Activated T-helper 1 cell treated with anti-CD3 and anti-CD28 coated beads, Interleukin-2, amount 50 U/mL, for 16 hours (primary cell): ENCODE measurements at places on chromosomes 12 and 14.

DNA sequence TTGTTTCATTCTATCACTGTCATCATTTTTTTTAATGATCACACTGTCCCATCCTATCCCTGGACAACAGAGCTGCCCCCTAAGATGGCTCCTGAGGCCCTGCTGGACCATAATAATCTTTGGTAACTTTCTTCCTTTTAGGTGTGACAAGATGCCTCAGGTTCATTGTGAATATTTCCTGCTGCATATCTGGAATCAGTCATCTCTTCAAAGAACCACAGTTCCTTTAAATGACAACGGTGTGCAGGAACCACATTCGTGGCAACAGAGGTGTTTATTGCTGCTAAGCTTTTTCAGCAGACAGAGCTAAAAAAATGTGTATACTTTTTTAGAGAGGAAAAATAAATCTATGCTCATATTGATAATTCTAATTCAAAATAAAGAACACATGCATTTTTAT is 312.9 kb downstream of the MED13L start:
- no peak for DNase-seq

GRCh38 chr12:662566-663292 is 516 bp downstream of the NINJ2 start:
- no peak for DNase-seq

- DNase-seq: no peak
These were observed 201.0 kb upstream of the AMIGO2 start for GRCh38 chr12:47280543-47281300.

- DNase-seq: no peak
These were observed 6.7 kb upstream of the KRT75 start for GRCh38 chr12:52440821-52441319.

DNA sequence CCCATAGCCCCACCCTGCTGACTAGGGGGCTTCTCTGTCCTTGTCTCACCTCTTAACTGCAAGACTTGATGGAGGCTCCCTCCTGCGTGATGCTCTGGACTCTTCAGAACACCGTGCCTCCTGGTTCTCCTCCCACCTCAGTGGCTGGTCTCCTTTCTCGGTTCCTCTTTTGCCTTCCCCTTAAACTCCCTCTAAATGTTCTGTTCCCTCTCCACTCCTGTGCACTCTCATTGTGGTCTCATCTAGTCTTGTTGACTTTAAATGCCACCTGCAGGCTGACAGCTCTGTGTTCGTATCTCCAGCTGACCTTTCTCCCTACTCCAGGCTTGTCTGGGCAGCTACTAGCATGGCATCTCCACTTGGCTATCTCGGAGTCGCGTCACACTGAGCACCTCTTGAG is 28.3 kb downstream of the DYNC1H1 start:
- no peak for DNase-seq

DNA sequence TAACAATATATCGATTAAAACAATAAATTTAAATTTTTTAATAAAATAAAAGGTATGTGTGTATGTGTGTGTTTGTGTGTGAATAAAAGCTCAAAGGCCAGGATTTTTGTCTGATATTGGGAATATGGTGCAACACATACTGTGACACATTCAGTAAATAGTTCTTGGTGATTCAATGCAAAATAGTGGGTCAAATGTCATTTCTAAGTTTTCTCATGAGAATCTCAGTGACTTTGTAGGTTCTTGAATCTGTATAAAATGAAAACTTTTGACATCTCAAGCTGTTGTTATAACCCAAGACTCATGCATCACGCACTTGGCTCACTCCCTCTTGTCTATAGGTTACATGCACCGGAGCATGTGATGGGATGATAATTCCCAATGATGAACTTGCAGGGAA is 16.2 kb upstream of the MED6 start:
- no peak for DNase-seq

GRCh38 chr12:98149270-98149669 is 366.1 kb upstream of the TMPO start:
- no peak for DNase-seq

DNA sequence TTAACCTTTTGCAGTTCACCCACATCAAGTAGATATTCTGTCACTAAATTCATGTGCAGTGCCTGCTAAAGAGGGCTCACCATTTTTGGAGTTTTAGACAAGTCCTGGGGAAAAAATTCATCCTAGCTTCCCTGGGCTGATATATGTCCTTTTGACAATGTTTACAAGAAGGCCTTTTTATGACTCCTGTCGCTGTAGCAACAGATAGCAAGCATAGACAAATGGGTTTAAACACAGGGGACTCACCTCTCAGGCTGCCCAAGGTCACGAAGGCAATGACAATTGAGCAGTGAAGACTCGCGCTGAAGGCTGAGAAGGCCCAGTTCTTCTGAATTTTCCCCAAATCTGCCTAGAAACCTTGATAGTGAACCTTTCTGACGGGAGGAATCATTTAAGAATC is 150.7 kb upstream of the CPM start:
- DNase-seq: no peak

- DNase-seq: no peak
These were observed 151.8 kb downstream of the CRADD start for GRCh38 chr12:93829016-93829415.

DNA sequence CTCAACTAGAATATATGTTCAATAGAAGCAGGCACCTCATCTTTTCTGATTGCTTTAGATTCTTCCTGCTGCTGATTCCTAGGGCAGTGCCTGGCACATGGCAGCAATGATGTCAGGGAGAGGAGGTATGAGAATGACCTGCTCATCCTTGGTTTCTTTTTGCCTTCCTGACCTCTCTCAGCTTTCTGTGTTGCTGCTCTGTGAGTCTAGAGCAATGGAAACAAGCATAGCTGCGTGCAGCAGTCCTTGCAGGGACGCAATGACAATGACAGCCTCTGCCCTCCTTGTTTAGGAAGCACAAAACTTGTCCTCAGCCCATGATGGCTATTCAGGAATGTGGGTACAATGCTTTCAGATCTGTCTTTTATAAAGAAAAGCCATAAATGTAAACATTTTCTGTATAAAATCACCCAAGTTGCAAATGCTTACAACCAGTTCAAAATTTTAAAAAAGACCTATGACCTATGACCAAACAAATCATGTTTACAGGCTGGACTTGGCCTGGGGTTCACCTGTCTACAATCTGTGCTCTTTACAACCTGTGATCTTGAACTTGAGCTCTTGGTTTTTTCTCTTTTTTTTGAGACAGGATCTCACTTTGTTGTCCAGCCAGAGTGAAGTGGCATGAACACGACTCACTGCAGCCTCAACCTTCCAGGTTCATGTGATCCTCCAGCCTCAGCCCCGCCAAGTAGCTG is 549.4 kb upstream of the ATP2B1 start:
- no peak for DNase-seq

DNA sequence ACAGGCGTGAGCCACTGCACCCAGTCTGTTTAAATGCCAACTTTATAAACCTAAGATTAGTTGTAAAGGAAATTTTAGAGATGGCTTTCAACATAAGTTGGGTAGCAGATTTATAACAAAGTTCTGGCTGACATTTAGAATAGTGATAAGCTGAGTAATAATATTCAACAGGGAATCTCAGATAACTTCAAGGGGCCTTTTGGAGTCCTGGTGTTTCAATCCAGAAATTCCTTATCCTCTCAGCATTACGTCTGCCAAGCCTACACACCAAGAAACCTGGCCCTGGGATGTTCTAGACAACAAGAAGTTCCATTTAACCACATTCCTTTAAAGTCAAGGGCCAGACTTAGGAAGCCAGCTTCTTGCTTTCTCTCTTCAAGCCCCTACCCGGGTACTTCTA is 59.5 kb upstream of the DYRK2 start:
- DNase-seq: no peak

GRCh38 chr12:33044447-33044846 is 147.9 kb upstream of the PKP2 start:
- no peak for DNase-seq
